Keratinocyte (primary cell): ENCODE measurements at places on chromosomes 6 and 20.

DNA sequence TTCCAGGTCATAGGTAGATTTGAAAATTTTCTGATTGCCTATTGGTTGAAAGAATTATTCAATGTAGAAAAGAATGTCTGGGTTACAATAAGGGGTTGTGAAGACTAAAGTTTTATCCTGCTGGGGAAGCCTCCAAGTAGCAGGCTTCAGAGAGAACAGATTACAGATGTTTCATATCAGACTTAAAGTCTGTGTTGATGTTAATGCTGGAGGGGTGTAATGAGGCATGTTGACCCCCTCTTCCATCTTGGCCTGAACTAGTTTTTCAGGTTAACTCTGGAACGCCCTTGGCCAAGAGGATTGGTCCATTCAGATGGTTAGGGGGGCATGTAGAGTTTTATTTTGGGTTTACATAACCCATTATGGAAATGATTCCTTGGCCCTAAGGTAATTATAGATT lies 356.2 kb downstream of the UTRN start:
- DNase-seq: no peak
- no peaks in the 10 kb centered on the region for H3K36me3 ChIP-seq
- no peak overlapping the region for H3K4me3 ChIP-seq
- H3K27ac ChIP-seq: no peak overlapping the region
- H3K27me3 ChIP-seq: no peaks in the 10 kb centered on the region

GRCh38 chr6:137271245-137272183 lies 52.3 kb upstream of the IFNGR1 start:
- H3K36me3 ChIP-seq: no peaks in the 10 kb centered on the region
- H3K27ac ChIP-seq: no peak overlapping the region
- H3K4me3 ChIP-seq: no peak overlapping the region
- no peak for DNase-seq
- H3K4me1 ChIP-seq: no peaks in the 10 kb centered on the region
- peaks cover 5% of the 10 kb centered on the region for H3K27me3 ChIP-seq

GRCh38 chr20:49865559-49865958 lies 49.8 kb downstream of the SPATA2 start:
- no peak for DNase-seq
- no peak overlapping the region for H3K27ac ChIP-seq
- no peak overlapping the region for H3K4me3 ChIP-seq
- H3K4me1 ChIP-seq: no peaks in the 10 kb centered on the region
- H3K27me3 ChIP-seq: no peaks in the 10 kb centered on the region

DNA sequence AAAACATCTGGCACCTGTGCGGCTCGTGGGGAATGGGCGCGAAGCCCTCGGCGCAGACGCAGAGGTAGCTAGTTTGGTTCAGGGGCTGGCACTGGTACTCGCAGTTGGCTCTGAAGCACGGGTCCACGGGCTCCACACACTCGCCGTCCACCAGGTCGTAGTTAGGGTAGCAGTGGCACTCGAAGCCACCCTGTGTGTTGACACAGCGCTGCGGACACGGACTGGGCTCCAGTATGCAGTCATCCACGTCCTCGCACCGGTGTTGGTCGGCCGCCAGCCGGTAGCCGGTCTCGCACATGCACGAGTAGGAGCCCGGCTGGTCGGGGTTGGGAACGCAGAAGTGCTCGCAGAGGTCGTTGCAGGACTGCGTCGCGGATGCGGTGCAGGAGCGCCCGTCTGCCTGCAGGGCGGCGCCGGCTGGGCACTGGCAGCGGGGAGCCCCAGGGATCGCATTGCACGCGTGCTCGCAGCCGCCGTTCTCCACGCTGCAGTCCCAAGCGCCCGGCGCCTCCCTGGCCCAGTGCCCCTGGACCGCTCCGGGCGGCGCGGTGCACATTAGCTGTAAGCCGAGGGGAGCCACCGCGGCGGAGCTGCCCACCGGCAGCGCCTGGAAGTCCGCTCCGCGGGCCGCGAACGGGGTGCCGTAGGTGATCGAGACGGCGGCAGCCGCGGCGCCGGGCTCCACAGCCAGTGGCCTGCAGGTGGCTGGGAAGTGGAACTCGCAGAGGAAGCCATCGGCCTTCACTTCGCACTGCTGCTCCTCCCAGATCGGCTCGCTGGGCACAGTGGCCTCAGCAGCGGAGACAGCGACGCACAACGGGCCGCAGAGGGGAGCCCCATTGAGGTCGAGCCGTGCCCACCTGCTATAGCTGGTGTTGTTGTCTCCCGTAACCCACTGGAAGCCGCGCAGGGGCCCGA lies 930 bp downstream of the THBD start:
- peak overlapping the region; percentile 64 for H3K27ac ChIP-seq
- no peak for DNase-seq
- peak overlapping the region; percentile 72 for H3K4me3 ChIP-seq
- H3K36me3 ChIP-seq: no peaks in the 10 kb centered on the region
- H3K4me1 ChIP-seq: peaks cover 19% of the 10 kb centered on the region

- H3K36me3 ChIP-seq: peaks cover 42% of the 10 kb centered on the region
- H3K4me1 ChIP-seq: peaks cover 52% of the 10 kb centered on the region
- no peaks in the 10 kb centered on the region for H3K27me3 ChIP-seq
- no peak for DNase-seq
- H3K4me3 ChIP-seq: no peak overlapping the region
These were observed 21.8 kb upstream of the NAA20 start for GRCh38 chr20:19995220-19995863.
